ENCODE measurements at places on chromosomes 4 and X.

DNA sequence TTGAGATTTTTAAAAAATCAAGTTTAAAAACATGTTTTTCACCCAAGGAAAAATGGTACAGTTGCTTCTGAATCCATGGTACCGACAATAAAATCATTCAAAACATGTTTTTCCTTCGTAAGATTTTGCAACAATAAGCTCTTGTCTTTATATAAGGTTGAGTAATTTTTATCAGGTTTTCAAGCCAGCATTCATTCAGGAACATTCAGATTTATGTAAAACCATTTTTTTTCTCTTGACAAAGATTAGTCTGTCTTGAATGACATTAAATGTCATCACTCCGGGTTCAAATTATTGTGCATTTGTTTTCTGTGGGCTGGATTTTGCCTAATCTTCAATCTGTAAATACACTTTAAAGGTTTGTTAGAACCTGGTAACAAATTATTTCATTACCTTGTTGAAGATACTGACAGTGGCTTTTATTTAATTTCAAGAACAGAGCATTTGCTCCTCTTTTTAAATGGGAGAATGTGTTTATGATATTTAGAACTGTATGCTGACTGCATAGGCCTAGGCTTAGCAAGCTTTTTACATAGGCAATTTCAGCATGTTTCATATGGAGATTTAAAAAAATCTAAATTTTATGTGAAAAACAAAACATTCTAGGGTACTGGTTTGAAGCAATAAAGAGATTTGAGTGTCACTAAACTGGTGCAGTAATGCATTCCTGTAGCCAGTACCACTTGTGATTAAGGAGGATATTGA lies 336.4 kb upstream of the HAND2 start:
- no peak for DNase-seq

DNA sequence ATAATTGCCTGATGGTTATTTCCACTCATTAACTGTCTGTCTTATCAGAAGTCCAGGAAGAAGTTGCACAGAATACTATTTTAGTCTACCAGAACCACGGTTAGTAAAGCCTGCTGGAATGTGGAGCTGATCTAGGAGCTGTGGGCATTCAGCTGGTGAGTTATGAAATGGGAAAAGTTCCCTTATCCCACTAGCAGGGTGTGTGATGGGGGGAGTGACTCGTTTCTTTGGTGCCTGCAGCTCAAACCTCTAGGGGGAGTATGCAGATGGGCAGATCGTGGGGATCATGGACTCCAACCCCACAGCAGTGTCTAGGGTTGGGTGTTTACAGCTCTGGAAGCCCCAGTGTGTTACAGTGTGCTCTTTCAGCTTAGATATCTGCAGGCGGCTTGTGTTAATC lies 305.7 kb upstream of the BOD1L1 start:
- DNase-seq, result peak; percentile 43

DNA sequence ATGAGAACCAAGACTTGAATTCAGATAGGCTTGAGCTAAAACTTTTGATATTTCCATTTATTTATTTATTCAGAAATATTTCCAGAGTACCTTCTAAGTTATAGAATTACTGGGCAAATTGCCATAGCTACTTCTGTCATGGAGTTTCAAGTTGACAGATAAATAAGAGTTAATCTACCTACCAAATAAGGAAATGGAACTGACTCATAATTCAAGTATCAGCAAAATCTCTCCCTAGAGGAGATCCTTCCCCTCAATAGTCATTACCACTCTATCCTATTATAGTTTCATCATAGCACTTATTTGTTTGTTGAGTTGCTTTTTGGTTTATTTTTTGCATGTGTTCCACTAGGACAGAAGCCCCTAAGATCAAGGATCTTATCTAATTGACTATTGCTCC lies 48.8 kb upstream of the CCSER1 start:
- DNase-seq, result no peak

- DNase-seq, result no peak
Measured at GRCh38 chr4:123524958-123525628, 128.5 kb downstream of the SPRY1 start.

- peak; percentile 4 for DNase-seq
Measured at GRCh38 chr4:23945451-23946017, 55.7 kb upstream of the PPARGC1A start.

DNA sequence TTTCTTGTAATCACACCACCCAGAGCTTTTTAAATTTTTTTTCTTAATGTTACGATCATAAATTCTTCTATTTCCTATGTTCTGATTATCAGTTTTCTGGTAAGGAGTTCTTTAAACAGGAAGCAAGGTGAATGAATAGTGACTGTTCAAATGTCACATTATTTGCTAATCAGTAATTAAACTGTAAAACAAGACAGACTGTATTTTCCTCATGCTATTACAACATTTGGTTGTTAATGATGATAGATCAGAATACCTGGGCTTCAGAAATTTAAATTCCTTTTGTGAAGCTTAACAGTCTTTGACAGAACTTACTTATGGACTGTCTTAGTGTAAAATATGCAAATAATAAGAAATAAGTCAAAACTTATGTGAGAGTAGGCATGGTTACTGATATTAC lies 41.4 kb downstream of the CLCN3 start:
- no peak for DNase-seq

GRCh38 chr4:172305698-172306097 lies 492.5 kb downstream of the GALNTL6 start:
- DNase-seq, result no peak

GRCh38 chr4:9943761-9944160 lies 77.5 kb downstream of the SLC2A9 start:
- DNase-seq, result no peak

- DNase-seq, result no peak
Measured at GRCh38 chr4:79495447-79495846, 87.4 kb upstream of the GK2 start.

DNA sequence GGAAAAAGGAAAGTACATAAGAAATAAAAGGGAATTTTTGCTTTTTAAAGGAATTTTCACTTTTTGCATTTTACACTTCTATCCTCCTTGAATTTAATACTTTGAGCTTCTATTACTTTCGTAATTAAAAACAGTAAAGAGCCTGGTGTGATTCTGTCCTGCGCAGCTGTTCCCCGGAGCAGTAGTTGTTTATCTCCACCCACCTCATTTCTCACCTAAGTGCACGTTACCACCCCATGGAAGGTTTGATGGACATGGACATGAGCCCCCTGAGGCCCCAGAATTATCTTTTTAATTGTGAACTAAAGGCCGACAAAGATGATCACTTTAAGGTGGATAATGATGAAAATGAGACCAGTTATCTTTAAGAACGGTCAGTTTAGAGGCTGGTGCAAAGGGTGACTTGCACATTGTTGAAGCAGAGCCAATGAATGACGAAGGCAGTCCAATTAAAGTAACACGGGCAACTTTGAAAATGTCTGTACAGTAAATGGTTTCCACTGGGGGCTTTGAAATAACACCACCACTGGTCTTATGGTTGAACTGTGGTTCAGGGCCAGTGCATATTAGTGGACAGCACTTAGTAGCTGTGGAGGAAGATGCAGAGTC lies 52.1 kb upstream of the TEX13D start:
- no peak for DNase-seq

GRCh38 chrX:14528629-14529289 lies 577 bp upstream of the GLRA2 start:
- peak; percentile 46 for DNase-seq

GRCh38 chr4:7115557-7116340 lies 47.9 kb upstream of the GRPEL1 start:
- DNase-seq, result no peak

DNA sequence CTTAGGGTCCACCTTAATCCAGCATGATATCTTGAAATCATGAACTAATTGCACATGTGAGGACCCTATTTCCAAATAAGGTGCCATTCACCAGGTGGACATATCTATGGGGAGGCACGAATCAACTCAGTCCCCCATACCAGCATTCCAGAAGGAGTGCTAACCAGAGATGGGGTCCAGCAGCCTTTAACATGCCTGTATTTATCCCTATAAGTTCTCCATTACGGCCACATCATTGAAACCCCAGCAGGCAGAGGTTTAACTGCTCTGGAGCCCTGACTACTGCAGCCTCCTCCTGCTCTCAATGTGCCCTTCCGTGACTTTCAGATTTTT lies 3.2 kb upstream of the ASMTL start:
- no peak for DNase-seq

- DNase-seq, result peak; percentile 58
Measured at GRCh38 chr4:152735396-152735859, 44.1 kb downstream of the TIGD4 start.

GRCh38 chr4:121278811-121279368 lies 101.9 kb downstream of the QRFPR start:
- peak; percentile 35 for DNase-seq

- no peak for DNase-seq
Measured at GRCh38 chrX:24728530-24728929, 34.8 kb downstream of the POLA1 start.

- peak; percentile 83 for DNase-seq
Measured at GRCh38 chrX:101550751-101551379, 518 bp downstream of the ARMCX1 start.

GRCh38 chrX:135914404-135914803 lies 20.9 kb downstream of the SAGE1 start:
- no peak for DNase-seq

- no peak for DNase-seq
Measured at GRCh38 chrX:11611965-11612364, 53.8 kb downstream of the ARHGAP6 start.

DNA sequence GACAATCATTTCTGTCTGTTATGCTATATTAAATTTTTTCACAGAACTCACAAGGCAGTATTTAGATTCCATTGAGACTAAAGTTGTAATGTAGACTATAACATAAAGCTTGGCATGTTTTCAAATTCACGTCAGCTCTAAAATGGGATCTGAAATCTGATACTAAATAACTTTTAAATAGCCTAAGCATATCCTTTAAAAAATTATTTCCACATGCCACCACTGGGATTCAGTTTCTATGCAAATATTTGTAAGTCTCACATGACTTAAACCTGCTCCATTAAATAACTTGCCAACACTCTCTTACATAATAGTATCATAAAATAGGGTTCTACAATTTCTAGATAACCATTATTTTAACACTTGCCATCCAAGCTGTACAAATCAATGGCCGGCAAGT lies 32.4 kb downstream of the KLHL8 start:
- DNase-seq, result no peak

- DNase-seq, result no peak
Measured at GRCh38 chr4:38241541-38241940, 281.3 kb downstream of the PTTG2 start.

DNA sequence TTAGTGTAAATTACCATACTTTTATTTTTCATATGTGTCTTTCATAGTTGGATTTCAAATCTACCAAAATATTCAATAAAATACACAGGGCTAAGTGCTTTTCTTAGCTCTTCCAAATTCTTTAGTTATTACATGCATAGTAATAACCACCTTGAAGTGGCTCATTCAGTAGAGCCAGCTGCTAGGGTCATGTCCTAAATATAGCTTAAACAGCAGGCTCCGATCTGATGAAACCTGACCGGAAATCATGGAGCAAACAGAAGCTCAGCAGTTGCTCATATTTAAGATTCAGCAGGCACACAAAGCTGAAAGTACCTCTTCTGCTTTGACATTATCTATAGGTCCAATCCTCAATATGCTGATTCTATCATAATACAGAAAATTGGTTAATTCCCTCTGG lies 1470.4 kb downstream of the ADGRL3 start:
- no peak for DNase-seq

DNA sequence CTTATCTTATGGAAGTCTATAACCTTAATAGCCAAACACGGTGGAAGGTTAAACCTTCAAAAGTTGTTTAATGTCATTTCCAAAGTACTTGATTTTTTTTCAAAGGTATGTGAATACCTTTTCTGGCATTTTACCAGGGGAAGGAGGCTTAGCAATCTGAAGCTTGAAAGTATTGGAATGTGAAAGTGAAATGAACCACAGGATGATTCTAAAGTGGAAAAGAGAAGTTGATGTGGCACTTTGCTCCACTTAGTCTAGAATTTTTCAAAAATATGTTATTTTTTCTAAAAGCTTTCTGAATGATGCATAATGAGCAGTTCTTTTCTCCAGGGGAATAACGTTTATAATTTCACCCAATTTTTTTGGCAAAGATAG lies 19.2 kb downstream of the PI4K2B start:
- DNase-seq, result no peak

GRCh38 chr4:123444290-123444731 lies 47.7 kb downstream of the SPRY1 start:
- peak; percentile 32 for DNase-seq

- DNase-seq, result no peak
Measured at GRCh38 chrX:133864236-133864635, 121.2 kb downstream of the GPC3 start.

DNA sequence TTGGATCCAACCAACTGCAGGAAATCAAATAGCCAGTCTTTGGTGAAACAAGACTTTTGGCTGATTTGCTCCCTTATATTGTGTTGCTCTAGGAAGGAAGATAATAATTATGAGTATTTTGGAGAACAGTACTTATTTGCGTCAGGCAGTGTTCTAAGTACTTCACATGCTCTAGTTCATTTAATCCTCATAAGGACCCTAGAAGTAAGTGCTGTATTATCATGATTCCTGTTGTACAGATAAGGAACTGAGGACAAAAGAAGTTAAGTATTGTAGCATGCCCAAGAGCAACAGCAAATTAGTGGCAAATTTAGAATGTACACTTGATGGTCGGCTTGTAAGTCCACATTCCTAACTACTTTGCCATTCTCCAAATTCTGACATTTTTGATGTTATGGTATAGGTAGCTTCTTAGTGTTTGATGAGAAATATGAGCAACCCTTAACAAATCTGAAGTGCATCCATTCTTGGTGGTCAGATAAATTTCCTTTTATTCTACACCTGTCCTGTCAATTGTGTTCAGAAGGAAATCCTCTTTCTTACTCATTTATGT lies 72.0 kb downstream of the SPRY1 start:
- no peak for DNase-seq

GRCh38 chr4:150964754-150965153 lies 50.3 kb downstream of the LRBA start:
- DNase-seq, result no peak

GRCh38 chr4:24807611-24808010 lies 12.2 kb downstream of the SOD3 start:
- no peak for DNase-seq

DNA sequence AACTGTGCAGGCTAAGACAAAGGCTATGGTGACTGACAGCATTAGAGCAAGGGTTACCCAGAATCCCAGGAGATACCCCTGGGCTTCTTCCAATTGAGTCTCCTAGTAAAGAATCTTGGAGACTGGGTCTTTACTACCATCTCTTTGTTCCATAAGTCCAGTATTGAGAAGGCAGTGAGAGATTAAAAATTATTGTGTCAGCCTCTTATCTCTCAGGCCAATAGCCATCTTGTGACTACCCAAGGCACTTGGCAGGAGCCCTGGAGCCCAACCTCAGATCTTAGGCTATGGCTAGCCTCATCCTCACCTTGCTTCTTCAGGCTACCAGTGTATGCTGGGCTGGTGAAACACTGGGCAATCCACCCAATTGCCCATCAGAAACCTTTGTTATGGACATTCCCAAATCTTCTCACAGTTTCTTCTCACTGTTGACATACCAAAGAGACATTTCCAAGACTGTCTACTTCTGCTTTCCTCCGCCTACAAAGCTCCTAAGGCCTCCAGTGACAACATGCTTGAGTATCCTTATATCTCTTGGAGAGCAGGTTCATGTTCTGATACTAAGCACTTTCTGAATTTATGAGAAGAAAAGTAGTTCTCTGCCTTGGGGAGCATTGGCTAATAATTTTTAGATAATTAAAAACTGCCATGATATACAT lies 76.3 kb upstream of the STIM2 start:
- DNase-seq, result no peak
